ENCODE measurements at places on chromosomes 2 and 18. TPM values are rescaled to one million over a fixed set of nuclear protein-coding genes. Genes with fewer than 3 reads are reported as not detected.

POTEI gene
- total RNA-seq: 0.79 TPM

LHCGR gene
- not detected for total RNA-seq

ACTG2 gene
- total RNA-seq: not detected

AQP12A gene
- not detected for total RNA-seq

NCKAP5 gene
- total RNA-seq: under 0.01 TPM

TUBB8B gene
- total RNA-seq: not detected

GLB1L gene
- 4.4 TPM for total RNA-seq

DNAH7 gene
- total RNA-seq: not detected

IL1A gene
- total RNA-seq: not detected

MARCHF4 gene
- 0.22 TPM for total RNA-seq

CACNB4 gene
- total RNA-seq: 0.22 TPM

USP40 gene
- 19.2 TPM for total RNA-seq

RSAD2 gene
- 0.20 TPM for total RNA-seq

ABCB11 gene
- total RNA-seq: not detected

ALPP gene
- not detected for total RNA-seq

SKA1 gene
- 1.4 TPM for total RNA-seq

ABCG8 gene
- not detected for total RNA-seq

CCBE1 gene
- total RNA-seq: under 0.01 TPM

CCNYL1 gene
- total RNA-seq: 19.2 TPM

DRC1 gene
- total RNA-seq: not detected

SLC5A7 gene
- total RNA-seq: not detected

RAX gene
- total RNA-seq: not detected

SERPINB10 gene
- total RNA-seq: not detected

SERPINB13 gene
- not detected for total RNA-seq

TUBA4B gene
- total RNA-seq: not detected

IL36RN gene
- total RNA-seq: not detected

IL1F10 gene
- not detected for total RNA-seq

PJVK gene
- 0.20 TPM for total RNA-seq

MORN2 gene
- 8.3 TPM for total RNA-seq

TCF7L1 gene
- 7.5 TPM for total RNA-seq
